Mammary epithelial cell (primary cell): ENCODE measurements at places on chromosomes 11 and 22. TPM values are rescaled to one million over a fixed set of nuclear protein-coding genes. Genes with fewer than 3 reads are reported as not detected.

HEPHL1 gene
- polyA plus RNA-seq, result 48.7 TPM

FAM76B gene
- 7.9 TPM for polyA plus RNA-seq

PATE2 gene
- polyA plus RNA-seq, result not detected

GLYAT gene
- polyA plus RNA-seq, result not detected

TPP1 gene
- 60.5 TPM for polyA plus RNA-seq

PTPRCAP gene
- 0.18 TPM for polyA plus RNA-seq

DUSP8 gene
- 0.33 TPM for polyA plus RNA-seq

BMAL1 gene
- polyA plus RNA-seq, result 15.9 TPM

C1QTNF4 gene
- polyA plus RNA-seq, result not detected

TEX12 gene
- polyA plus RNA-seq, result not detected

DERL3 gene
- polyA plus RNA-seq, result 0.15 TPM

IL17REL gene
- not detected for polyA plus RNA-seq

ART1 gene
- polyA plus RNA-seq, result not detected

RASL10A gene
- not detected for polyA plus RNA-seq

C11orf86 gene
- polyA plus RNA-seq, result not detected

TPBGL gene
- 0.01 TPM for polyA plus RNA-seq

TRIM51 gene
- not detected for polyA plus RNA-seq
